ENCODE measurements at places on chromosomes 4 and X.

DNA sequence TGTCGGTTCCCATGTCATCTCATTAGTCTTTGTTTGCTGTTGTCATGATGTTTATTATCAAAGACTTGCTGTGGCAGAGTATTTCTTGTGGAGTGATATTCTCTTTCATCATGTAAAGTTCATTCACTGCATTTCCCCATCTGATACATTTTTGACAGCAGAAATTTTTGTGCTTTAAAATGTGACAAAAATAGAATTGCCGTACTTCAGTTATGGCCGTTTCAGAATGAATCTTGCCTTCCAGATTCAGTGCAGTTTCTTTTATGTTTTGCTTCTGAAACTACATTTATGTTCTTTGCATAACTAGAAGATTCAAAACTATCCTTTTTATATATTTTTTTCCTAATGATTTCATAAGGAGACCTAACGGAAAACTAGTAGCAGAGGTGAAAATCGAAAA, 10.0 kb downstream of the CSTF2 start:
- DNase-seq, result no peak

- DNase-seq, result no peak
Measured at GRCh38 chr4:41613386-41613785, 75.4 kb downstream of the LIMCH1 start.

GRCh38 chrX:48025561-48025960, 18.8 kb downstream of the SPACA5 start:
- DNase-seq, result no peak

- DNase-seq, result no peak
Measured at GRCh38 chrX:28398342-28398741, 188.9 kb upstream of the IL1RAPL1 start.

DNA sequence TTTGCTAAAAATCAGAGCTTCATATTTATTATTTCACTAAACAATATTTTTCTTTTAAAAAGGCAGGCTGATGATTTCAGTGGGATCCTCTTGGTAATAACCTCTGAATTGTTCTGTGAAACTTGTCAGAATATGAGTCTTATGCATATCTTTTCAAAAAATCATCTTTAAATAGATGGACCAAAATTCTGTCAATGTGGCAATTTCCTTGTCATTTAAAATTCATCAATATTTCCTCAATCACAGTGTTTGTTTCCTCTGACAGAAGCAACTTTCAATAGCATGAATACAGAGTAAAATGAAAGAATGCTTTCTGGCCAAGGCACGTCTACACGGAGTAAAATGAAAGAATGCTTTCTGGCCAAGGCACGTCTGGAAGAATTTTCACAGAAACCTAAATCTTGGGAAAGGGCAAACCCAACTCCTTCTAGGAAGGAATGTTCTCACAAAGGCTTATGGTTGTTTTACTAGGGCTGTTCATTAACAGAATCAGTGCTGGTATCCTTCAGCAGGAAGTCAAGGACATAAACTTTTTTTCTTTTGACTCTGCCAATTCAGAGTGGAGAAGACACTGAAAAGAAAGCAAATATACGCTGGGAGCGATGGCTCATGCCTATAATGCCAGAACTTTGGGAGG, 99.0 kb upstream of the GPR34 start:
- no peak for DNase-seq

GRCh38 chr4:74061430-74061829, 22.9 kb upstream of the CXCL3 start:
- no peak for DNase-seq

DNA sequence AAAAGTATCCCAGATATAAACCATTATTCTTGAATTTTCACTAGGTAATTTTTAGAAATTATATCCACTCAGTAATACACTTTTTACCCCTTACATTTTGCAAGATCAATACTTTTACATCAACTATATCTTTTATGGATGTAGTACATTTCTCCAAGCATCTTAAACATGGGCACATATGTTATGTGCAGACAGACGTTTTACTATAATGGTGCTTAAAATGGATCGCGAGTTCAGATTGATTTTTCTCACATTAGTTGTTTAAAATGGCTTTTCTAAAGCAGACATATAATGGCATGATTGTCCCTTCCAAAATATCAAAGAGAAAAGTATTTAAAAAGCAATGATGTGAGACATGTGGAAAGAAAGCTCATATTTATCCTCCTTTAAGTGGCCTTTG, 786.1 kb downstream of the PDHA2 start:
- DNase-seq, result no peak

- no peak for DNase-seq
Measured at GRCh38 chrX:109448282-109448938, 33.5 kb downstream of the GUCY2F start.

DNA sequence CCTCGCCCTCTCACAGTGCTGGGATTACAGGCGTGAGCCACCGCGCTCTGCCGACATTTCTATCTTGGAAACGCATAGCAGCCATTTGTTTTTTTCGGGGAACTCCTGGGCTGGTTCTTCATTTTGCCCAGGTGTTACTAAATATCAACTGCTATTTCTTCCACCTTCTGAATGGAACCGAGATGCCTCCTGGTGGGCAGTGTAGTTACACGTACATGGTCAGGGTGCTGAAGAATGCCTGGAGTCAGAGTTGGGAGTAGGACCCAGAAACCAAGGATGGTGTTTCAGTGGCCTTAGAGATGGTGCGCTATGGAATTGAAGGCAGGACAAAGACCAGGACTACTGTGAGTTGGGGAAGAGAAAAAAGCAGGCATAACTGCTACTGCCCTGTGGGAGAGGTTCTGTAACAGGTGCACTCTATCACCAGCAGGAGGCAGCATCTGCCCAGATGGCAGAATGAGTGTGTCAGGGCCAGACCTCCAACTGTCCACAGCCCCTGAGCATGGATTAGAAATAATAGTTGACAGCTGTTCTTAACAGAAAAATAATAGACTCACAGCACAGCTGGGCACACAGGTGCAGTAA, 81.7 kb downstream of the ZC4H2 start:
- no peak for DNase-seq

DNA sequence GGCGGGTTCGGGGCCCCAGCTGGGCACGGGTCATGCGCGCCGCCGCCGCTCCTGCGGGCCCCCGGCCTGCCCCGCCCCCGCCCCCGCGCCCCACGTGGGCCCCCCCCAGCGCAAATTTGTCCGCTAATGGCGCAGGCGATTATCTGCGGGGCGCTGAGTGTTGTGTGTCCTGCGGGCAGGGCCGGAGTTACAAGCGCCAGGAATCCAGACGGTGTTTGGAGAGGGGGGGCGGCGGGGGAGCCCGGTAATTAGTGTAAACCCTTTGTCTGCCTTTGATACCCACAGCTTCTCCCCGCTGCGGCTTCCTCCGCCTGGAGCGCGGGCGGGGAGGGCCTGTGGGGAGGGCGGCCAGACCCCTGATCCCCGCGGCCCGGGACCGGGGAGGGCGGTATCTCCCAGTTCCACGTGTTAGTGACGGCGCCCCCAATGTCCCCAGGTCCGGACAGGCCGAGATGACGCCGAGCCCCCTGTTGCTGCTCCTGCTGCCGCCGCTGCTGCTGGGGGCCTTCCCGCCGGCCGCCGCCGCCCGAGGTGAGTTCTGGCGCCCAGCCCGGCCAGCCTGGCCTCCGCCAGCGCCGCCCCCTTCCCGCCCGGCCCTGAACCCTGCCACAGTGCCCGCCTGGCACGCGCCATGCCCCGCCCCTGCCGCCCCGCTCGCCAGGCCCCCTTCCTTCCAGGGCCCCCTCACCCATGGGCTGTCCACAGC, 761 bp downstream of the FGFRL1 start:
- DNase-seq, result no peak

DNA sequence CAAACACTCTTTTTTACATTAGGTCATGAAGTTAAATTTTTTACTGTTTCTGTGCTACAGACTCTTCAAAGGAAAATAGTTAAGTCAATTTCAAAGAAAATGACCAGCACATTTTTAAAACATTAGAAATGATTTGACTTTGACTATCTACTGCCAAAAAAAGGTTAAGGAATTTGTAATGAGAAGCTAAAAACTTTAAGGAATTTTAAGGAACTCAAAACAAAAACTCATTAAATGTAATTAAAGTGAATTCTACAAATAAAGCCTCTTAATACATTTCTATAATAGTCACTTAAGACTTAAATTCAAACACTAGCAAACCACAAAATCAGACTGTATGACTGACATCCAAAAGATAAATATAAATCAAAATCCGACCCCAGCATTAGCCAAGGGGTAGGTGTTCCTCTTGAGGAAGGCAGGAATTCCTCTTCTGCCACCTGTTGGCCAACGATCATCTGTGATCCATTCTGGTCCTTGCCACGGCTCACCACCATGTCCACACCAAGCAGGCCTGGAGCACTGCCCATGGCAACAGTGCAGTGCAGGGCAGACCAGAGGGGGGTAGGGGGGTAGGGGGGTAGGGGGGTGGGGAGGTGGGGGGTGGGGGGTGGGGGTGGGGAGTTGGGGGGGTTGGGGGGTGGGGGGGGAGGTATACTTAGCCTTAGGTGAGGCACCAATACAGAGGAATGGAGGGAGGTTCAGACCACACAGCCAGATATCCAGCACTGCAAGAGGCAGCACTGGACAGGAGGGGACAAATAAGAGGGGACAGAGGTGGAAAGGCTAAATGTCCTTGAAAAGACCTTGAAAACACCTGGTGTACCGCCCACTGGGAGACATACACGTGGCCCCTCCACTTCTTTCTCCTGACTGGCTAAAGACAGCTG, 287.4 kb downstream of the CHIC1 start:
- DNase-seq, result no peak

GRCh38 chrX:2513121-2513664, 12.4 kb upstream of the DHRSX start:
- DNase-seq, result no peak

DNA sequence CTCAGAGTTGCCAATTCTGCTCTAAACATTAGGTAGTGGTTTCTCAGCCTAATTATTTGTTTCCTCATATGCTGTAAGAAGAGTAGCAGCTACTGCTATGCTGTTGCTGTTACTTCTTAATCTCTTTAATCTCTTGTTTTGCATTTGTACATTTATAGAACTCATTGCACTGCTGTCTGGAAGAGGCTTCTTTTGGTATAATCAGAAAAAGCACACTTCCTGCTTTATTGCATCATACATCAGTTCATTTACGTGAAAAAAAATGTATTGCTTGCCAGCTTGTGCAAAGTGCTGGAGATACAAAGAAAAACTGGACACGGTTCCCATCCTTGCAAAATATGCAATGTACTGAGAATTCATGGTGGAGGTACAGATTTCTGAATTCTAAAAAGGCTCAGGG, 332.0 kb downstream of the GRXCR1 start:
- no peak for DNase-seq

Measured in cerebellar nuclear complex (tissue), 1 donor.